ENCODE measurements at places on chromosomes 7 and 10.

DNA sequence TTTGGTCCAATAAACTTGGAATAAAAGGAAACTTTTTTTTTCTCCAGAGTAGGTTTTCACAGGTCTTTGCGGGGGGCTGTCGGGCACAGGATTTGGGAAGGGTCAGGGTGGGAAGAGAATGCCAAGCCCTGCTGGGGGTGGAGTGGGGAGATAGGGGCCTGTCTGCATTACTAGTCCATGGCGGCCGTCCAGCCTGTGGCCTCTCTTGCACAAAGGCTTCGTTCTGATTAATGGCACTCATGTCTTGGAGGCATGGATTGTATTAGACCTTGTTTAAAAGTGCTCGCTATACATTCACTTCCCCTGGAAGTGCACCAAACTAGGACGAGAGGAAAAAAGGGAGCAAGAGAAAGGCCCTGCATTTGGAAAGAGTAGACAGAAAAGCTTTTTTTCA lies 37.2 kb downstream of the LRMDA start:
- DNase-seq: no peak

DNA sequence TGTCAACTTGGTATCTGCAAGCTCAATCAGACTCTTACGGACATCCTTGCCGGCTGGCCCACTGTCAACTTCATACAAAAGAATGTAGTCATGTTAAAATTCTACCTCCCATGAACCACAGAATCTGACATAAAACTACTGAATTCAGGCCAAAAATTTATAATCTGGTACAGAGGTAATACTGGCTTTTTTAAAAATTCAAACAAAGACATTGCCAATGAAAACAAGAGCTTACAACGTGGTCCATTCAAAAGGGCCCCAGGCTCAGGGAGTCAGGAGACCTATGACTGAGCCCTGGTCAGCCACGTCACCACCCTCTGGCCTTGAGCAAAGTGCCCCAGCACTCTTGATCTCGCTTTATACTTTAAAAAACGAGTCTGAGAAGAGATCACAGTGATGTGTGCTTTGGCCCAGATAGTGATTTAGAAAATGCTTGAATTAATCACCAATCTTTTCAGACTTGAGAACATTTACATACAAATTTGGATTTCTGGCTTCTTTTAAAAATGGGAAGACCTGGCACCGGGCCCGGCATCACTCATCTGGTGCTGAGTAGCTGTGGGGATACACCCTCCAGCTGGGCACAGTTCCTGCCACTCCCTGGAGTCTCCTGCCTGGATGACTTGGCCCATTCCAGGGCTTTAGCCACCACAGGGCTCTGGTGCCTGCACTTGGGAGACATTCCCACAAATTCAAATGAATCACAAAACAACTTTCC lies 94.1 kb downstream of the PIP4K2A start:
- DNase-seq: peak; percentile 27

DNA sequence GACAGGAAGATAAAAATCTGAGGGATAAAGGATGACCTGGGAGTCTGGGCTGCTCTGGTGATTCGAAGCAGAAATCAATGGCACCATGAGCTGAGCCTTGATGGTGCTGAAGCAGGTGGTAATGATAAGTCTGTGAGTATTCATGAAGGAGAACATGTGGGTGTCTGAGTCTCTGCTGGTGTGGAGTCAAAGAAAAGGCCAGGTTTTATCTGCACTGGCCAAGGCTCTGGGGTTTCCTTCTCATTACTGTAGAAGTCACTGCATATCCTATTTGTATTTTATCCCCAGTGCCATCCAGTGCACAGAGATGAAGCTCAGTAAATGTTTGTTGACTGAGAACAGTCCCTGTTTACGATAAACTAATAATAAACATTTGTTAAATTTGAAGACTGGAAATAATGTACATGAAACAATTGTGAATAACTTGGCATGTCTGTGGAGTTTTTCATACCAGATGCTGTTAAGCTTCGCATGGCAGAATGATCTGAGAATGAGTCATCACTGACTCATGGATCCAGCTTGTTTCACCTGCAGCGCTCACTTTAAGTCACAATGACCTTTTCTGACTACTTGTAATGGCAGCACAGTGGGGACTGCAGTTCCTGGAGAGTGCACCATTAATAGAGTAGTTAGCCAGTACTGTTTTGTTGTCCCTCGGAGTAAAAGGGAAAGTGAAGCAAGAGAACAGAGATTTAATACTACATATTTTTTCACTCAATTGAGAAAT lies 538.5 kb downstream of the HTR7 start:
- DNase-seq: no peak

GRCh38 chr7:29835718-29836117 lies 29.4 kb downstream of the WIPF3 start:
- no peak for DNase-seq

DNA sequence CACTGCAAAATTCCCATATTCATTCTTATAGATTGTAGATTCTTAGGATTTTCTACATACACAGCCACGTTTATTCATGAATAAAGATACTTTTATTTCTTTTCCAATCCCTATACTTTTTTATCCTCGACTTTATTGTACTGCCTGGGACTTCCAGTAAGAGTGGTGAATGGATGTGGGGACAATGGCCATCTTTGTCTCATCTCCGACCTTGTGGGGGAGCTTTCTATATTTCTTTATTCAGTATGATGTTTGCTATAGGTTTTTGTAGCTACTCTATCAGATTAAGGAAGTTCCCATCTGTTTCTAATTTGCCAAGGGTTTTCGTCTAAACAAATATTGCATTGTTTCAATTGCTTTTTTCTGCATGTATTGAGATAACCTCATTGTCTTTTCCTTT lies 184.3 kb downstream of the FOXP2 start:
- DNase-seq: no peak

- DNase-seq: no peak
These were observed 79.7 kb downstream of the FOXL3 start for GRCh38 chr7:369476-370258.

- DNase-seq: no peak
These were observed 9.9 kb downstream of the IQCE start for GRCh38 chr7:2568521-2569223.

DNA sequence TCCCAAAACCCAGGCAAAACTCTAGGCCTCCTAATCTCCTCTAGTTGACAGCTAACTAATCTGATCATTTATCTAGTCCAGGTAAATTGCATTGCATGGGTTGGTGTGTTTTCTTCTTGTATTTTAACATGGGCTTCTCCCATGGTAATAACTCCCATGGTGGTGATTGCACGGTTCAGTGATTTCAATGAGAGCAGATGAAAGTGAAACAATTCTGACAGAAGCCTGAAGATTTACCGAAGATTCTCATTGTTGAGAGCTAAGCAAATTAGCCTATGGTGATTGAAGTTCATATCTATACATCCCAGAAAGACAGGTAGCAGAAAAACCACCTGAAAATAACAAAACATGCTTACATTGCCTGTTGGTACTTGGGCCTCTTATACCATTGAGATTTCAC lies 26.6 kb upstream of the LIPN start:
- DNase-seq: no peak

- DNase-seq: no peak
These were observed 11.3 kb downstream of the FERD3L start for GRCh38 chr7:19133886-19134285.

GRCh38 chr7:78691584-78691983 lies 761.9 kb downstream of the MAGI2 start:
- DNase-seq: no peak

DNA sequence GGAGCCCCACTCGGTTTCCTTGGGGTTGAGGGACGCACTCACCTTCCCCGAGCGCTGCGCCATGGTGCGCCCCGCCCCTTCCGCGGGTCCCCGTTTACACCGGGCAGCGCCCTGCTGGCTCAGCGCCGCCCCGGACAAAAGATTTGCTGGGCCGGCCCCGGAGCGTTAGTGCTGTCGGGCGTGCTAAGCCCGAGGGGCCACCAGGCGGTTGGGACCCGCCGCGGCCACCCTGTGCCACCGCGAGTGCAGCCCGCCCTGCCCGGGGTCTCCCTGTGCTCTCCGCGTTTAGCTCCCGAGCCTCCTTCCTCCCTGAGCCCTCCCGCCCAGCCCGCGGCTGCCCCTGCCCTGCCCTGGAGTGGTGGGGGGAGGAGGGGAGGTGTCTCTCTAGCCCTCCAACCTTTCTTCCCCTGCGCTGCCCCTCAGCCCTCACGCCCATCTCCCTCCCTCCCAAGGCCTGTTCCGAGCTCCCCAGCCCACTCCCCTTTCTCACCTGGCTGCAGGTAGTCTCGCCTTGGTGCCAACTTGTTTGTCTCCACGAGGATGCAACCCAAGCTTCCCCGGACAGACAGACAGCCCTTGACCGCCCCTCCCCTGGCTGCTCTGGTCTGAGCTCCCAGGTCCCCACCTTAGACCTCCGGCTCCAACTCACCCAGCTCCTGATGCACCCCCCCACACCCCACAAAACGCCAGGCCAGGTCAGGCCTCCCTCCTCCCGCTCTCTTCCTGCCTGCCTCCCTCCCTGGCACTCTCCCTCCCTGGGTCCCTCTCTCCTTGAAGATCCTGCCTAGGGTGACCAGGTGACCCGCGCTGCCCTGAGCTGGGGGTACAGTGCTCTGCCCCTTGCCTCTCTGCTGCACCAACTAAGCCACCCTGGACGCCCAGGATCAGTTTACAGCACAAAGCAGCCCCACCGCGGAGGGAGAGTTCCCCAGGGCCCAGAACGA lies at the start of gene CRYGN:
Gene CRYGN (minus strand): TSS at position 287 of the 944 bp plus-strand sequence. CDS start 224 bp downstream, at position 63.
- DNase-seq: no peak

GRCh38 chr10:35447693-35448407 lies 111.5 kb downstream of the CCNY start:
- DNase-seq: no peak

DNA sequence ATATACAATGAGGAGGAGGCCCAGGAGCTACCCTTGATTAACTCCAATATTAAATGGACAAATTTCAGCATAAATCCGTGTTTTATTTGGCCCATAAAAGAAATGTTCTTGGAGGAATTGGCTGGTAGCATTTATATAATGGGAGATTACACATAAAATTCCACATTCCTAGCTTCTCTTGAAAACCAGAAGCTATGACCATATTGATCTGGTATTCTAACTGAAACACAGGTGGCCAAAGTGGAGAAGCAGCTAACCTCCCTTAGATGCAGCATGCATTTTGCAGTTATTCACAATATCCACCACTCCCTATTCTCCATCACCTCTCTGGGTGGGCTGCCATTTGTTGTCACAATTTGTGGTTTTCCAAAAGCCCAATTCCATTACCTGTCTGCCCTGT lies 148.8 kb upstream of the CACNA2D1 start:
- no peak for DNase-seq

- DNase-seq: no peak
These were observed 16.5 kb downstream of the GATA3 start for GRCh38 chr10:8071006-8071405.

GRCh38 chr7:99748846-99749579 lies 14.0 kb upstream of the CYP3A7 start:
- DNase-seq: no peak

- no peak for DNase-seq
These were observed 320.1 kb upstream of the NFE2L3 start for GRCh38 chr7:25831831-25832411.

DNA sequence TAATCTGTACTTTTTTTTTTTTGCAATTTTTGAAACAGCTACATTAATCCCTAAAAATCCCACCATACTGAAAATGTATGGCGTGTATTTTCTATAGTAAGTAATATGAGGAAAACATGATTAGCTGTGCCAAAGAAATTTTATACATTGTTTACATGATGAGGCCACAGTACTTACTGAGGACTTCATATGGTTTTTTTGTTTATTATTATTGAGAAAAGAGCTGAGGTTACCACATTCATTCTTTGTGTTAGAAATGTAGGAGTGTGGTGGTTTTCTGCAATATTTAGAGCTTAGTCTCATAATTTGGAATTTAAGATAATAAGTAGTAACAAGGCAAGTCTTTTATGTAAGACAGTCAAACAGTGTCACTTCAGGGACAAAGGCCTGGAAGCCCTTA lies 45.1 kb downstream of the SLC25A40 start:
- no peak for DNase-seq

- no peak for DNase-seq
These were observed 338.1 kb upstream of the SEMA3C start for GRCh38 chr7:81256991-81257390.

- no peak for DNase-seq
These were observed 24.3 kb downstream of the SPAG6 start for GRCh38 chr10:22369434-22370072.

DNA sequence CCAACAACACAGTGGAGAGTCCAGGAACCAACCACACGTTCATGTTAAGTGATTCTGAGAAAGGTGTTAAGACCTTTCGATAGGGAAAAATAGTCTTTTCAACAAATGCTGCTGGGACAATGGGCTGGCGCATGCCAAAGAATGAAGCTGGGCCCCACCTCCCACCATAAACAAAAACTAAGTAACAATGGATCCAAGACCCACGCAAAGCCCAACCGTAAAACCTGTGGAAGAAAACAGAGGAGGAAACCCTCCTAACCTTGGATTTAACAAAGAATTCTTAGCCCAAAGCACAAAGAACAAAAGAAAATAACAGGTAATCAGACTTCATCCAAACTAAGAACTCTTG lies 272.8 kb downstream of the ELFN1 start:
- no peak for DNase-seq

GRCh38 chr10:111319866-111320265 lies 243.0 kb downstream of the ADRA2A start:
- no peak for DNase-seq

DNA sequence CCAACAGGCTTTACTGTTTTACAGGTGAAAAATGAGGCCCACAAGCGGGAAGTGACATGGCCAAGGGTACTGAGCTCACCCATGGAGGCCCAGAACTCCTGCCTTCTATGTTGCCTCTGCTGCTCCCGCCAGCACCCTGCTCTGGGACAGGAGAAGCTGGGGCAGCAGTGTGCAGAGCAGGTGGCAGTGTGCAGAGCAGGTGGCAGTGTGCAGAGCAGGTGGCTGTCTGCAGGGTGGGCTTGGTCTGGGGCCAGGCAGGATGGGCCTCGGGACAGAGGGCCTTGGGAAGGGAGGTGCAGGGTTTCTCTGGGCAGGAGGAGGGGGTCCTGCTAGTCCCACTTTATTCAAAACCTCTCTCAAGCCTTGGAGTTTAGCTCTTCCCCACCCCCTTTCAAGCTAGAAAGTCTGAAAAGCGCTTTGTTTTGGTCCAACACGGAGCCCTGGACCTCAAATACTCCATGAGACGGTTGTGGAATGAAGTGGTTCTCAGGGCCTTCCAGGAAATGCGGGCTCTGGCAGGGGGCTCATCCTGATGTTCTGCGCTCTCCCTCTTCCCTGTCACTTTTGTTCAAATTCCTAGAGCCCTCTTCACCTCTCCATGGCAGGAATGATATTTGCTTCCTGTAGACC lies 26.8 kb downstream of the TSPAN15 start:
- no peak for DNase-seq

DNA sequence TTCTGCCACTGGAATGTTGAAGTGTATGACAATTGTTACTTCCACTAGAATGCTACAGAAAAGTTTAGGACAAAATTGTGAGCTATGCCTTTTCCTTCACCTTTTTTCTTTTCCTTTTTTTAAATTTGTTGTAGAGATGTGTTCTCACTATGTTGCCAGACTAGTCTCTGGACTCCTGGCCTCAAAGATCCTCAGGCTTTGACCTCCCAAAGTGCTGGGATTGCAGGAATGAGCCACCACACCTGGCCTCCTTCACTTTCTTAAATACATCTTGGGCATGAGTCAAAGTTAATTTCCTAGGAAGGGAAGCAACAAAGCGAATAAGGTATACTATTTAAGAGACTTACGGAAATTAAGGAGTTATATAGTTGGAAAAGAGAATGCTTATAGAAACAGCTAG lies 2.7 kb upstream of the SNX13 start:
- no peak for DNase-seq

GRCh38 chr10:43427166-43427825 lies 9.6 kb upstream of the ZNF487 start:
- DNase-seq: no peak

- DNase-seq: peak; percentile 38
These were observed 21.2 kb downstream of the ZMIZ2 start for GRCh38 chr7:44769776-44770294.

GRCh38 chr10:34966451-34966850 lies 123.7 kb downstream of the CUL2 start:
- DNase-seq: no peak

Data from muscle of arm (tissue), 14 donors.